ENCODE measurements at places on chromosomes 12 and 14.

DNA sequence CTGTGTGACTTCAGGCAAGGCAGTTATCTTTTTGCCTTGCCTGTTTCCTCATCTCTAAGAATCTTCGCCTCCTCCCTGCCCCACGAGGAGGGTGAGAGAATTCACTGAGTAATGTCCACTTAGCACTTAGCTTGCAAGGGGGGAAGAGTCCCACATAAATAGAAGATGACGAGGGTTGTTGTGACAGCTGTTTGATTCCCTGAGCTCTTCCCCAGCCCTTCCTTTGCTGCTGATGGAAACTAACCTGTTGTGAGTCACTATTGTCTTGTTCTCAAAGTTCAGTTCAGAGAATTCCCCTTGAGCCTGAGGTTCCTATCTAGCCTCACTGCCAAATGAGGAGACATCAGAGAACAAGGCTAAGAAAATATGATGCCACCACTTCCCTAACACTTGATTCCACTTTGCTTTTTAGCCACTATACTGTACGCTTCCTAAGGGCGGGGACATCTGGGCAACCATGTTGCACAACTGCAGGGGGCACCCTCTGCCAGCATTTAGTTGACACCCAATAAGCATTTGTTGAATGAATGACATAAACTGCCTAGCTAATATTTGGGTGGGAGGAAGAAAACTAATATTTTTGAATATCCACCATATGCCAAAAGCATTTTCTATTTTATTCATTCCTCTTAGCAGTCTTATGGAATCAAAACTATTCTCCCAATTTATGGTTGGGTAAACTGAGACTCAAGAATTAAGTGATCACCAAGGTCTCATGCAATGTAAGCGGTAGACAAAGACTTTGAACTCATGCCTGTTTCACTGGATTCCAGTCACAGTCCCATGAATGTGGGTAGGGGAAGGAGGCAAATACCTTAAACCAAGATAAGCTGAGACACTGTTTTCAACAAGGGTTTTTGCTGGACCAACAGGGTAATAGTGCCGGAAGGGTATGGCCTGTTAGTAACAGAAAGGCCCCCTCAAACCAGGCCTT lies 77.6 kb downstream of the ZFP36L1 start:
- DNase-seq, result no peak

- DNase-seq, result no peak
Observed at GRCh38 chr14:44700184-44700583, 193.1 kb upstream of the FSCB start.

GRCh38 chr14:70023871-70024270 lies 144.7 kb downstream of the SMOC1 start:
- DNase-seq, result no peak

GRCh38 chr12:104108755-104109445 lies 29.1 kb downstream of the NFYB start:
- peak; percentile 89 for DNase-seq

DNA sequence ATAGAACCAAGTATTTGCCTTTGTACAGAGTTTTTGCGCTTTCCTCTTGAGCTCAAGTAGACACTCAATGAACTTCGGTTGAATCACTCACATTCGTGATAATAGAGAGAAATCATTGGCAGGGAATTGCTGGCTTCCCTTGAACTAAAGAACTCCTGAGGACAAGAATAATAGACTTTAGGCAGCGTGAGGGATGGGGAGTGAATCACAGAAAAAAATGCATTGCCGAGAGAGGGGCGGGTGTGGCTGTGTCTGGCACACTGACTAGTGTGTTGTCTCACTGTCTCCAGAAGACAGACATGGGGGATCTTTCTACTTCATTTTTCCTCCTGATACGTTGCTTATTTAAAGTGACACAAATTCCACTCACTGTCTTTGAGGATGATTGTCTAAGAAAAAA lies 805.2 kb downstream of the BCL11B start:
- DNase-seq, result no peak

- no peak for DNase-seq
Observed at GRCh38 chr12:114876968-114877680, 193.1 kb upstream of the TBX3 start.

DNA sequence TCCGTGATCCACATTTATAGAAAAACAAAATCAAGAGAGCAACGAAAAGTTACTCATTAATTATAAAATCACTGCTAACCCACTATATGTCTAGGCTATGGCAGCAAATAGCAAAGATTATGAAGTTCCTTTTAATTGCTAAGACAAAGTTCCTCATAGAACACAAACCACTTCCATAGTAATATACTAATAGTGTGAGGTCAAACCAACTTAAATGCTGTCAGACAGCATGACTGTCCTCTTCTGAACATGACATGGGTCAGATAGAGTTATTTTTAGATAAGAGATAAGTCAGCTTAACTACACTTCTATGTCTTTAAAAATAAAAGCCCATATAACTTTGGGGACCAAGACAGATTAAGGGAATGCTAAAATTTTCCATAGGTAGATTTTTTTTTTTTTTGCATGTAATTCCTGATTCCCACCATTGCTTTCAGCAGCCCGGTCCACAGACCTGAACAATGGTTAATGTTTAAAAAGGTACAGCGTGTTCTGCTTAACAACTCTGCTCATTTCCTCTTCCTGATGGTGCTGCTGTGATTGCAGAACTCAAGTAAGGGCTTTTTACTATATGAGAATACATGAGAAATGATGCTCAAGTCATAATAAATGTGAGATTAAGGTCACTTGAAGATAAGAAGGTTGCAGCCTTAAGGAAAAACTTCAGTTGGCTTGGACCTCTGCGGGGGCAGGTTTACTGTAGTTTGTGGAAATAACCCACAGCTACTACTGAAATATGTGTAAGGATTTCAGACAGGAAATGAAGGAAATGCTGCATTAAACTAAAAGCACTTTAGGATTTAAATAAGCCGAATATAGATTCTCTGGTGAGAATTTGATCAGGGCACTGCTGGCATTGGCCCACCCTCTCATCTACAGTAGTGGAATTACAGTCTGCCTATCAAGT lies 37.7 kb upstream of the DUSP6 start:
- DNase-seq, result no peak

DNA sequence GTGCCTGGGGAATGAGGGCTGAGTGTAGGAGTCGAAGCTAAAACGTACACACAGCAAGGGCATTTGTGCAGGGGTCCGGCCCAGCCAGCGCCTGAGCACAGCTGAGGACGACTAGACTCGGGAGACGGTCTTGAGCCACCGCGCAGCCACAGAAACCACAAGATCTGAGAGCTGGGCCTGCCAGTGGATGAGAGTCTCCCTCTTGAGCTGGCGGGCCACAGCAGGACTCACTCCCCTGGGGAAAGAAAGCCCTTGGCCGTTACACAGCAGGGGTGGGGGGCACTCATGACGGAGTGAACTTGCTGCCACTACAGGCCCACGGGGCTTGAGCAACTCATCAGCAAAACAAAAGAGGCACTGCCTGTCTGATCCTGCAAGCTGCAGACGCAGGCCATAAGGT lies 23.0 kb downstream of the STX2 start:
- no peak for DNase-seq

GRCh38 chr14:39755269-39755878 lies 323.1 kb upstream of the FBXO33 start:
- no peak for DNase-seq

DNA sequence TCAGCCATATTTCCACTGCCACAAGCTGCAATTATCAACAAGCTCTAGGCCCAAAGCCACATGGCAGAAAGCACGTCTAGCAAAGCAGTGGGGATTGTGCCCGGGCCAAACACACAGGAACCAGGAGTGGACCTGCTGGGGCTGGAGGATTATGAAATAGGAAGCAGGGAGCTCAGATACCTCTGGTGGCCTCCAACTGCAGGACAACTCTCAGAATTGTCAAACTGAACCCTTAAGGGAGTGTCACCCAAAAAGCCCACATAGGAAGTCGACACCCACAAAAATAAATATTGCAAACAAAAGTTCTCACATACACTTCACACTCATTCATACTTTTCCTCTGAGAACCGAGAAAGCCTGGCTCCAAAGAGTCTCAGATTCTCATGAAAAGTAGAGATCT lies 26.1 kb downstream of the KCTD10 start:
- no peak for DNase-seq

- no peak for DNase-seq
Observed at GRCh38 chr12:67748743-67749040, 100.1 kb downstream of the DYRK2 start.

DNA sequence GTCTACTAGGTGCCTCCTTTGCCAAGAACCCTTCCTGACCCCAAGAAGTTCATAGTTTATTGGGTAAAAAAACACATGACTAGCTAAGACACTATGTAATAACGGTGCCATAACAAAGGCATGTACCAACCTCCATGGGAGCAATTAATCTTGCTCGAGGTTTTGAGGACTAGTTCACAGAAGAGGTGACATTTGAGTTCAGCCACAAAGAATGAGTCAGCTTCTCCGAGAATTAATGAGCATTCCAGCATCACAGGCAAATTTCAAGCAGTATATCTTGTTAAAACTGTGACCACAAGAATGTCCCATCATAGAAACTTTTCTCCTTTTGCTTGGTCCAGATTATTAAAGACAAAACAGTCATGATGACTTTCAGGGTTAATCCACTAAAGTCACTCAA lies 113.0 kb upstream of the RAP1B start:
- no peak for DNase-seq

GRCh38 chr12:95390932-95391331 lies 83.0 kb upstream of the METAP2 start:
- DNase-seq, result no peak

DNA sequence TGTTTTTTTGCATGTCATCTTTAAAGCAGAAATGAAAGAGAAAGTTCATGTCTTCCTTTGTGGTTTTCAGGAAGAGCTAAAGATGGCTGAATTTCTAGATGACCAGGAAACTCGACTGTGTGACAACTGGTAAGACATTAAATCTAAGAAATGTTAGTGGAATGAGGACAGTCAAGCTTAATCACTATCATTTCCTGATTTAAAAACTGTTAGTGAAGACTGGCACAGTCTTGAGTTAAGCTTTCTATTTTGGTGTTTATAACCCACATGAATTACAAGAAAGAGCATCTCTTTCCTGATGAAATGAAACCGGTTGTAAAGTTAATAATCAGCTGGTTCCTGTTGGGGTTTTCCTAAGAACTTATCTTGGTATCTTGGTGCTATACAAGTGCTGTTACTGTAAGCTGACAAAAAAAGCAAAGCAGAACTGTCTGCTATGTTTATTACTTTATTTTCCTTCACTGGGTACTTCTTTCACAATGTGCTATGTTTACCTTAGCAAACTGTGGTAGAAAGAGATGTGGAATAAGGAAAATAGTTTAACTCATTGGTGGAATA lies 5.2 kb downstream of the TRAFD1 start:
- DNase-seq, result no peak

DNA sequence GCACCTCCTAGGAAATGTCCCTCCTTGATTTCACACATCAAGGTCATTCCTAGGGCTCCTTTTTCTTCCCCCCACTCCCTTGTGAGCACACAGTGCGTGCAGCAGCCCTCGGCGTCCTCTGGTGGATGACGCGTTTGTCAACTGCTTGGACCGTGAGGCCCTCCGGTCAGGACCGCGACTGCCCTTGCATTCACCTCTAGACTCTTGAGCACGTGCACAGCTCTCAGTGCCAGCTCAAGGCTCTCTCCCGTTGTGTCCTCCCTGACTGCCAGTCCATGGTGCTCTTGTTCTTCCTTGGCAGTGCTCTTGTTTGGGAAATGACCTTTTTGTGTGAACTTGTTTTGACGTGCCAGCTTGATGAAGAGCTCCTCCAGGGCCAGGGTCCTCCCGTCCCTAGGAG lies 67.9 kb downstream of the TSPAN9 start:
- no peak for DNase-seq

GRCh38 chr12:115422845-115423545 lies 739.0 kb upstream of the TBX3 start:
- DNase-seq, result no peak
